ENCODE measurements at places on chromosomes 4 and X. TPM values are rescaled to one million over a fixed set of nuclear protein-coding genes. Genes with fewer than 3 reads are reported as not detected.

DNA sequence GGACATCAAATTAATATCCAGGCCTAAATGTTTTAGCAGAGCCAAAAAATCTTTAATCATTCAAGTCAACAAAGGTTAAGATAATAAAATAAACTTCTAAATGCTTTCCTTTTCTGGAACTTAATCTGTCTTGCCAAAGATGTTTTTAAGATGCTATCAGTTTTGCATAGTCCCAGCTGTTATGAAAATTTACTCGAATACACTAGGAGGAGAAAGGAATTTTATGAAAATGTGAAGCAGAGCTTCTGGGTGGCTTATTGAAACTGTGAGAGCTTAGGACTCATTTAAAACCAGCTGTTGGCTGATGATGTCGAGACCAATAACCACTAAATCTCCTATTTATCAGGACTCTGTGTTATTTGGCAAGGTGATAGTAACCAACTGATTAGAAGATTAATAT, 202.2 kb upstream of the ETNPPL start:
- DNase-seq, result no peak

- DNase-seq, result no peak
Measured at GRCh38 chrX:27679281-27679680, 89.1 kb downstream of the DCAF8L2 start.

DNA sequence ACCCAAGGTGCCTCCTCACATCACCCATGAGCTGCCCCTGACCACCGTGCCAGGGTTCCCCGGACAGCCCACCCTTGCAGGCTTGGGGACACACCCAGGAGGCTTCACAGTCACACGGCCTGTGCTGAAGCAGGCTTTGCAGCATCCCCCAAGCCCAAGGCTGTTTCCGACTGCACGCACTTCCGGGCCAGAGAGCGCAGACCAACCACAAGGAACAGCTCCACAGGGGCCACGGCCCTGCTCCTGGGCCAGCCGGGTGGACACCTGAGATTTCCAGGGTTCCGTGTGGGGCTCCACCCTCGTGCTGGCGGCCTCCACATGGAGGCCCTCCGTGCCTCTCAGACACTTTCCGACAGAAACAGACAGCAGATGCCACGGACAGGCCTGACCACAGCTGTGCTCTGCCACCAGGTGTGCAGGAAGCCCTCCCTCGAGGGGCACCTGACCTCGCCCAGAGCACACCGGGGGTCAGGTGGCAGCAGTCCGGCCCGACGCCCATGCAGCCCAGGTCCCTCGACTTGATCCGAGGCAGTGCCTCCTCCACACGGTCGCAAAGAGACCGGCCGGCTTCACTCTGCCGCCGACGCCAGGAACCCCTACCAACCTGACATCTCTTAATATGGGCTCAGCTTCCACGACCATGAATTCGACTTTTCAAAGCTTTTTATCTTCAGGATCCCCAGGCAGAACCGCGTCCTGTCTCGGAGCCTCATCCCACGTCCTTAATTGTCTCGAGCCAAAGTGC, 8.0 kb downstream of the CTBP1 start:
- DNase-seq, result peak; percentile 34

- peak; percentile 75 for DNase-seq
Measured at GRCh38 chr4:10106421-10107039, 10.1 kb downstream of the WDR1 start.

GRCh38 chrX:114338870-114339269, 245.0 kb upstream of the HTR2C start:
- DNase-seq, result no peak

- no peak for DNase-seq
Measured at GRCh38 chr4:126778348-126778747, 854.4 kb upstream of the INTU start.

GRCh38 chr4:55321707-55322264, 24.3 kb upstream of the SRD5A3 start:
- DNase-seq, result no peak

GRCh38 chrX:39476604-39477021, 621.1 kb downstream of the BCOR start:
- peak; percentile 42 for DNase-seq

GRCh38 chrX:7062903-7063302, 84.6 kb upstream of the STS start:
- no peak for DNase-seq

DNA sequence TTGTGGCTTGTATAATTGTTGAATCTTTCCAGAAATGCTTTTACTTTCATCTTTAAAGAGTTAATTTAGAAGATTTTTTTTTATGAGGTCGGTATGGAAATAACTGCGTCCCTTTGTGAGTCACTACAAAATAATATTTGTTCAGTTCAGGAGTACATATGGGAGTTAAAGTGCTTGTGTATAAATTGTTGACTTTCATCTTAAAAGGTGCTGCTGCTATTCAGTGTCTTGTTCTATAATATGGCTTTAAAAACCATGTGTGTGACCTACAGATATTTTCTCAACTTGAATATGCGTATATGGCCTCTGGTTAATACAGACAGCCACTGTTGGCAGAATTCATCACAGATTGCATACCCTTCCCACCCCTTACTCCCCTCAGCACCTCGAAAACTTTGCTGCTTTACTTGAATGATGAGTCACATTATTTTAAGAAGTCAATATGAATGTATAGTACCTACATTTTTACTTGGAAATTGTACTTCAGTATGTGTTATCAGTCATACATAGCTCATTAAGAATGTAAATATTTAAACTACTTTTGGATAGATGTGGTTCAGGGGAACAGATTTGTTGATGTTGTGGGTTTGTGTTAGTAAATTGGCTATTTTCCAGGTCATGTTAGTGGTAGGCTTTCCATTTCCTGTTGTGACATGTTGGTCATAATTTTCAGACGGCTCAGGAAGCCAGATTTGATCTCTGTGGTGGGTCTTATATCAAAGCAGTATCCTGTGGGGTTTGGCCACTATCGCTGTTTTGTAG, 1.5 kb downstream of the CLCN3 start:
- DNase-seq, result no peak

DNA sequence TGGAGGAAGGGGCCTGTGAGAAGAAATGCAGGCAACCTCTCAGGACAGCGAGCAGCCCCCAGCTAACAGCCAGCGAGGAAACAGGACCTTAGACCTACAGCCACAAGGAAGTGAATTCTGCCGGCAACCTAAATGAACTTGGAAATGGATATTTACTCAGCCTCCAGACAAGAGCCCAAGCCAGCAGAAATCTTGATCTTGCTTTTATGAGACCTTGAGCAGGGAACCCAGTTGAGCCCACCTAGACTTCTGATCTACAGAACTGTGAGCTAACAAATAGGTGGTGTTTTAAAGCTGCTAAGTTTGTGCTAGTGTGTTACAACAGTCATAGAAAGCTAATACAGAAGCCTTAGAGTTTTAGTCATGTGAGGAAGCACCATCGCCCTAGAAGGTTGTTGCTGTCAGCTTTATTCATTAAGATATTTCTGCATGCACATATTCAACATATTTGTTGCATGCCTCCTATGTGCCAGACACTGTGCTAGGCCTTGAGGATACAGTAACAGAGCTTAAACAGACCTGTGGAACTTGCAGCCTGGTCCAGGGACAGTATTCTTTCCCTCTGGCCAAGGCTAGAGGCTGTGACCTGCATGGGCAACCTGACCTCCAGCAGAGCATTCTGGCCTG, 50.3 kb downstream of the NALF2 start:
- DNase-seq, result no peak

DNA sequence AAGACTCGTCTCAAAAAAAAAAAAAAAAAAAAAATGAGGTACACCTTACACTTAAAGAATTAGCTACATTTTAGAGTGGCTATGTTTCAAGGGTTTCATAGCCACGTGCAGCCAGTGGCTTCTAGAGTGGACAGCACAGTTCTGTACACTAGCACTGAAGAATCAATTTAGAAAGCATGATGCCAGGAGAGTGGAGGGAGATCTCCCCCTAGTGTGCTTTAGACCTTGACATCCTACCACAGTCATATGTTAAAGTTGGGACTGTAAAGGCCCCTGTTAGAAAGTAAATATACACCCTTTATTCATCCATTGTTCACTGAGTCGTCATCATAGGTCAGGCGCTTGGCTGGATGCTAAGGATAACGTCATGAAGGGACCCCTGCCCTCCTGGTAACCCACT, 179.4 kb downstream of the QDPR start:
- DNase-seq, result no peak

DNA sequence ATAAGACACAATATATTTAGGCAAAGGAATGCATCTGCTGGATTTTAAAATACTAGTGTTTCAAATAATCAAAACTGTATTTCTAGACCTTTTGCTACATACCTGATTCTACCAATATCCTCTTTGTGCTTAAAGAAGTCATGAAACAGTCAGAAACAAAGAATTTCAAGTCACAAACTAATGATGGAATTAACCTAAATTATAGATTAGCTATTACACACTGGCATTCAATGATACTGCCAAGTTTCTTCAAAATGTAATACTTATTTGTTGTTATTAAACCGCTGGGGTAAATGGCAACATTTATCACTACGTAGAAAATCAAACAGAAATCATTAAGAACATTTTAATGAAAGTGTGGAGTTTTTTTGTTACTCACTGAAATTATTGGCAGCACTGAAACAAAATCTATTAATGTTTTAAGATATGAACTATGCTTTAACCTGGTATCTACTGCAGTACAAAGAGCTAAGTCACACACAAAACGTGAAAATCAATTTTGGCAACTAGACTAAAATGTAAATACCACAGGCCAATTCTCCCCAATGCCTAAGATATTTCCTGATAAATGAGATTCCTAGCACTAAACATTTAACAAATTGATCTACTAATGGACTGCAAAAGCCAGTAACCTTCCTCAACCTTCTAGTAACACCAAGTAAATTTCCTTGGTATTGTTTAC, 19.4 kb downstream of the PDGFC start:
- no peak for DNase-seq

DNA sequence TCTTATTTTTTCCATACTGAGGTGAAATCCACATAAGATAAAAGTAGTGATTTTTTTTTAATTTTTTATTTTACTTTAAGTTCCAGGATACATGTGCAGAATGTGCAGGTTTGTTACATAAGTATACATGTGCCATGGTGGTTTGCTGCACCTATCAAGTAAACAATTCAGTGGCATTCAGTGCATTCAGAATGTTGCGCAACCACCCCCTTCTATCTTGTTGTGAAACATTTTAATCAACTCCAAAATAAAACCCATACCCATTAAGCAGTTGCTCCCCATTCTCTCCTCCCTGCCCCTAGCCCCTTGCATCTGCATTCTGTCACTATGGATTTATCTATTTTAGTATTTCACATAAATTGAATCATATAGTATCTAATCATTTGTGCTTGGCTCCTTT, 121.2 kb downstream of the KLHL13 start:
- no peak for DNase-seq

DNA sequence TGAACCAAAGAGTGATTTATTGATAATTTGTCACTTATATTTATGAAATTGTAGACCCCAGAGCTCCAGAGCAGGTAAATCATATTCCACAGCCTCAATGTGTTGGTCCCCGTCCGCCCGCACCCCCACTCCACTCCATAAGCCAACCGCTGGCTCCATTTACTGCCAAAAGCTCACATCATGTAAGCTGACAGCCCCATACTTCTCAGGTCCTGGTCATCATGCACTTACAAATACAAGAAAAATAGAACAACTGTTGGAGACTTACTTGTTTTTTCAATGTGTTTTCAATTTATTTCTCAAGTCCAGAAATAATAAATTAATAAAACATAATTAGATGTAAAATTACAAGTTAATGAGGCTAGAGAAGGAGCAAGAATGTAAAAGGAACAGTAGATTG, 235.7 kb upstream of the HAND2 start:
- no peak for DNase-seq

- no peak for DNase-seq
Measured at GRCh38 chr4:168813890-168814289, 196.2 kb downstream of the CBR4 start.

- no peak for DNase-seq
Measured at GRCh38 chrX:9770319-9770718, 4.7 kb upstream of the GPR143 start.

DNA sequence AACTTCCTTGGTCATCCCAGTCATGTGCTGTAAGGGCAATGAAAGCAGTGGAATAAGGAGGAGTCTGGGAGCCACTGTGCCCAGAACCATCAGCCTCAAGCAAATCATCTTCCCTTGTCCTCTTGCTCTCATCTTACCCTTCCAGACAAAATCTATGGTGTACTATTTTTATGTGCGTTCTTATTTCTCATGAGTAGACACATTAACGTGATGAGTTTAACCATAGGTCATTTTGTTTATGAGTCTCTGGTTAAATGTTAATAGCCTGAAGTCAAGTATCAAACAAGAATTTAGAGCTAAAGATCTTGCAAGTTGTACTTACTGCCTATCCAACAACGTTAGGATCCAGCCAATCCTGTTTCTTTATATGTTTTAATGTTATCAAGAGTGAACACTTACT, 495.3 kb downstream of the SPRY1 start:
- DNase-seq, result no peak

DNA sequence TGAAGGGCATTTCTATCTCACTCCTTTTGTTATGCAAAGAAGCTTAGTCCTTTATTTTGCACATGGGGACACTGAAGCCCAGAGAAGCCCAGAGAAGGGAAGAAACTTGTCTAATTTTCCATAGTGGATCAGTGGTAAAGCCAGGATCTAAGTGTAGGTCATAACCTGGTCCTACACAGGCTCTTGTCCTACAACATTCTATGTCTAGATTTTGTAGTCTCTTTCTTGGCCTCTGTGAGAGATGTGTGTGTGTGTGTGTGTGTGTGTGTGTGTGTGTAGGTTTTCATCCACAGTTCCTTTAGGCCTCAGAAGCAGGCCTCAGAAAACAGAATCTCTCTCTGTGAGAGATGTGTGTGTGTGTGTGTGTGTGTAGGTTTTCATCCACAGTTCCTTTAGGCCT, 38.3 kb downstream of the VSIG4 start:
- DNase-seq, result no peak

GRCh38 chr4:156512622-156513021, 459.0 kb downstream of the PDGFC start:
- DNase-seq, result no peak

- DNase-seq, result no peak
Measured at GRCh38 chr4:75598390-75598789, 31.9 kb downstream of the CDKL2 start.

GRCh38 chr4:7771056-7771455, 168.6 kb downstream of the AFAP1 start:
- DNase-seq, result no peak

DNA sequence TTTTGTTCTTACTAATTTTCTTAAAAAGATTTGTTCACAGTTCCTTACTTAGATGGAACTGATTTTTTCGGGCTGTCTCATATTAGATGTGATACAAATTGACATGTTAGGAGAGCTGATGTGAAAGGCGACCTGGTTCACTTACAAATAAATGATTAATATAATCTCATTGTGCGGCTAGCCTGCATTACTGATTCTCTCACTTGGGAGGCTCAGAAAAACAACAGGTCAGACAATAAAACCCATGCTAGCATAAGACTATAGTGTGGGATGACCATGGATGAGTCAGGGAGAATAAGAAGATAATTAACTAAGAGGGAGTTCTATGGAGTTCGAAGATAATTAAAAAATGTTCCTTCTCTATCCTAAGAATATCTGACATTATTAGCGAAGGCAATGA, 40.8 kb downstream of the RTL9 start:
- no peak for DNase-seq

WWC2 gene
- total RNA-seq, result 34.4 TPM

FAM133A gene
- not detected for total RNA-seq

CT45A3 gene
- not detected for total RNA-seq

CABS1 gene
- total RNA-seq, result not detected

PHOX2B gene
- total RNA-seq, result not detected

GPR119 gene
- not detected for total RNA-seq

MAGEA2 gene
- total RNA-seq, result not detected

WAS gene
- total RNA-seq, result 4.0 TPM

Data from Right ventricle myocardium superior (tissue), 1 donor.